Activated naive CD4-positive, alpha-beta T cell (primary cell): ENCODE measurements at places on chromosomes 1 and 21.

DNA sequence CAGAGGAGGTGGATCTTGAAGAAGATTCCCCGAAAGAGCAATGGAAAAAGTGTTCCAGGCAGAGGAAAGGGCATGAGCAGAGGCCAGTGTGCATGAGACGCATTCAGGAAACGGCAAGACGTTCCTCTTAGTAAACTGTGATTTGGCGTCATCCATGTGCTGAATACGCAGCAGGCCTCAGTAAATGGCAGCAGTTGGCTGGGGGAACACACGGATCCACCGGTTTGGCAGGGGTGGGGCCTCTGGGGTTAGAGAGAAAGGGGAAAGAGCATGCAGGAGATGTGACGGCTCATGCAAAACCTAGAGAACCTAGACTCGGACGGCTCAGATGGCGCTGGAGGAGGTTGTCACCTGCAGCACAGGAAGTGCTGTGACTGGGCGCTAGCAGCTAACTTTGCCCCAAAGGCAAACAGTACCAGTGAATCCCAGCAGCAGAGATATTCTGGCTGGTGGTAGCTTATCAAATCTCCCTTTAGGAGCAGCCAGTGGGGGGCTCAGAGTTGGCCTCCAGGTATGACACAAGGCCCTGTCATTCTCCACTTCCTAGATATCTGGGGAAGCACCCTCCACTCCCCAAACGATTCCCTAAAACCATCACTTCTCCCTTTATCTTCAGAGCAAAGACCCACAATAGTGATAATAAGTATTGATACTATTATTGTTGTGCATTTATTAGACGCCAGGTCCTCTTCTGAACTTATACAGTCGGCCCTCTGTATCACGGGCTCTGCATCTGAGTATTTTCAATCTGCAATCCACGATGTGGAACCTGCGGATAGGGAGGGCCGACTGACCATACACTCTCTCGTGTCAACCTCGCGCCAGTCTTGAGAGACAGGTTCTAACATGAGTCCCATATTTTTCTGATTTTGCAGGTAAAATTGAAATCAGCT is 7.6 kb downstream of the LAPTM5 start:
- DNase-seq: peak; percentile 57

- no peak for DNase-seq
These were observed 69.5 kb downstream of the GADD45A start for GRCh38 chr1:67754526-67754920.

GRCh38 chr1:26349188-26349876 is 4.6 kb downstream of the CRYBG2 start:
- no peak for DNase-seq

DNA sequence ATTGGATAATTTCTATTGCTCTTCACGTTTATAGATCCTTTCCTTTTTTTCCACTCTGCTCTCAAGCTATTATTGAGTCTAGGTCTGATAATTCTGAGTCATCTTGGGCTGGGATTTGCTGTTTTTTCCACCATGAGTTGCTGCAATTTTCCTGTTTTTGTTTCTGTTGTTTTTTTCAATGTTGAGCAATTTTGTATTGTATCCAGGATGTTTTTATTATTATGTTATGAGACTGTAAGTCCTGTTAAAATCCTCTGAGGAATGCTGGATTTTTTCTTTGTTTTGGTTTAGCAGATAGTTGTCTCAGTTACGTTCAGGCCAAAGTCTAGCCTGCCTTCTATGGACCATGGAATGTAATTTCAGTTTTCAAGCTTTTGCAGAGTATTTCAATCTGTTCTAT is 13.0 kb upstream of the SLC35A3 start:
- no peak for DNase-seq

GRCh38 chr1:51636764-51637522 is 20.1 kb downstream of the OSBPL9 start:
- no peak for DNase-seq

DNA sequence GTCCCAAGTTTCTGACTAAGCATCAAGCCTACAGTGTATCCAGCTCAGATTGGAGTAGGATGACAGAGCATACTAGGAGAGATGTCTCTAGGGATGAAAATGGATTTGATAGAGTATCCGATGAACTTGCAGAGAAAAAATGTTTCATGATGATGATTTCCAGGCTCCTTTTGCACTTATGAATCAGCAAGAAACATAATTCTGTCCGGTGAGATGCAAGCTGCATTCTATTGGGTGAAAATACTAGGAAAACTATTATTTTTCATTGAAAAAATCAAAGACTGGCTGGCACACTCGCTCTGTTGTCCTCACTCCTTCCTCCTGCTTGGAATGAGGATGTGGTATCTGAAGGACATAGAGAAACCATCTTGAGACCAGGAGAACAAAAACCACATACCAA is 35.4 kb upstream of the RAB3GAP2 start:
- DNase-seq: no peak
